Activated naive CD8-positive, alpha-beta T cell treated with anti-CD3 and anti-CD28 coated beads, Interleukin-2, amount 10 ng/mL, durations not matched to agents 7 days and 5 days (primary cell): ENCODE measurements at places on chromosomes 2 and 18.

DNA sequence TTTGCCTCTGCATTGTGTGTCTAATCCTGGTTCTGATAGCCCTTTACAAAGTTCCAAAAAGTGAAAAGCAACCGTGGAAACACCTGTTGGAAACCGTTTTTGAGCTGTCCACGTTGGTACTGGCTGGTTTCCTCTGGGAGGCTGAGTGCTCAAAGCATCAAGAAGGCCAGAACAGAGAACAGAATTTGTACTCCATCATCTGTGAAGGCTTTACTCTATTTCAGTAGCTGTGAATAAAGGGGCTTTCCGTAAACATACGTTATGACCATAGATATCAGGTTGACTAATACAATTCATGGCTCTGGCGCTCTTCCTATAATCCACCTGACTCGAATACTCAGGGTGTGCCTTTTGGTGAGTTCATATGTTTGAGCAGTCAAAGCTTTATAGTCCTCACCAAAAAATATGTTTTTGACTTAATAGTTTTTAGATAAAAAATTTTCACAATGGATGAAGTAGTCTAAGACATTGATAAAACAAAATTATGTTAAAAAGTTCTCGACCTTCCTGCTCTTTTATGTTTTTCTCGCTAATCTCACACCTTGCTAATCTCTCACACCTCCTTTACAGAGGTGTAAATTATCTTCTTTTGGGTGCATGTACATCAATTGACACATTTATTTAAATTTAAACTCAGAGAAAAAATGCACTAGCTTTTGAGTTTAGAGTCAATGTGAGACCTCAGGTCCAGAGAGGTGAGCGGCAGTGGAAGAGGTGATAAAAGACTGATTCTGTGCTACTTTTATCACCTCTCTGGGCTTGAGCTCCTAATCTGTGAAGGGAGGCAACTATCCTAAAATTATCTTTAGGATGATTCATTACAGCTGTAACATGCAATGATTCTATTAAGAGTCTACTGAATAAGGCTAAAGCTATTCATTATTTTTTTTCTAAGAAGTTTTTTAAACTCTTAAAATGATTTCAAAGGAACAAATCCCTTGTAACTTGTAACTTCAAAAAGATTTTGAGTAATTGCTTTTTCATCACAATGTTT lies 65.3 kb downstream of the CXCR4 start:
- H3K4me3 ChIP-seq: peak overlapping the region; percentile 63
- H3K27me3 ChIP-seq: no peaks in the 10 kb centered on the region
- peaks cover 4% of the 10 kb centered on the region for H3K36me3 ChIP-seq
- no peak for DNase-seq

DNA sequence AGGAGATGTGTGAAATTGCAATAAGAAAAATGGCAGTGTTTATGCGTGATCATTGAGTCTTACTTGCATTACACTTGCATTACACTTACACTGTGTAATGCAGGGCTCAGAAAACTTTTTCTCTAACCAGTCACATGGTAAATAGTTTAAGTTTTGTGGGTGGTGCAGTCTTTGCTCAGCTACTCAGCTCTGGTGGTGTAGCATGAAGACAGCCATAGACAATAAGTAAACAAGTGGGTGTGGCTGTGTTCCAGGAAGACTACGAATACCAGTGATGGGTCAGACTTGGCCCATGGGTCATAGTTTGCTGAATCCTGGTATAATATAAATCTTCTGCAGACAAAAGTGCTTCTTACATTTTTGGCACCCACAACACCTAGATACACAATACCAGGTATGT lies 115.6 kb upstream of the CYP1B1 start:
- H3K4me3 ChIP-seq: no peak overlapping the region
- DNase-seq: no peak
- no peak overlapping the region for H3K27ac ChIP-seq
- peaks cover 22% of the 10 kb centered on the region for H3K4me1 ChIP-seq
- peaks cover 7% of the 10 kb centered on the region for H3K36me3 ChIP-seq

GRCh38 chr18:46416706-46417638 lies 240.0 kb downstream of the LOXHD1 start:
- DNase-seq: no peak
- no peaks in the 10 kb centered on the region for H3K27me3 ChIP-seq
- no peaks in the 10 kb centered on the region for H3K36me3 ChIP-seq
- H3K27ac ChIP-seq: no peak overlapping the region

- peaks cover 14% of the 10 kb centered on the region for H3K4me1 ChIP-seq
- H3K27ac ChIP-seq: no peak overlapping the region
- H3K4me3 ChIP-seq: no peak overlapping the region
- peaks cover 5% of the 10 kb centered on the region for H3K36me3 ChIP-seq
Measured at GRCh38 chr18:79199691-79200374, 130.6 kb downstream of the ATP9B start.

DNA sequence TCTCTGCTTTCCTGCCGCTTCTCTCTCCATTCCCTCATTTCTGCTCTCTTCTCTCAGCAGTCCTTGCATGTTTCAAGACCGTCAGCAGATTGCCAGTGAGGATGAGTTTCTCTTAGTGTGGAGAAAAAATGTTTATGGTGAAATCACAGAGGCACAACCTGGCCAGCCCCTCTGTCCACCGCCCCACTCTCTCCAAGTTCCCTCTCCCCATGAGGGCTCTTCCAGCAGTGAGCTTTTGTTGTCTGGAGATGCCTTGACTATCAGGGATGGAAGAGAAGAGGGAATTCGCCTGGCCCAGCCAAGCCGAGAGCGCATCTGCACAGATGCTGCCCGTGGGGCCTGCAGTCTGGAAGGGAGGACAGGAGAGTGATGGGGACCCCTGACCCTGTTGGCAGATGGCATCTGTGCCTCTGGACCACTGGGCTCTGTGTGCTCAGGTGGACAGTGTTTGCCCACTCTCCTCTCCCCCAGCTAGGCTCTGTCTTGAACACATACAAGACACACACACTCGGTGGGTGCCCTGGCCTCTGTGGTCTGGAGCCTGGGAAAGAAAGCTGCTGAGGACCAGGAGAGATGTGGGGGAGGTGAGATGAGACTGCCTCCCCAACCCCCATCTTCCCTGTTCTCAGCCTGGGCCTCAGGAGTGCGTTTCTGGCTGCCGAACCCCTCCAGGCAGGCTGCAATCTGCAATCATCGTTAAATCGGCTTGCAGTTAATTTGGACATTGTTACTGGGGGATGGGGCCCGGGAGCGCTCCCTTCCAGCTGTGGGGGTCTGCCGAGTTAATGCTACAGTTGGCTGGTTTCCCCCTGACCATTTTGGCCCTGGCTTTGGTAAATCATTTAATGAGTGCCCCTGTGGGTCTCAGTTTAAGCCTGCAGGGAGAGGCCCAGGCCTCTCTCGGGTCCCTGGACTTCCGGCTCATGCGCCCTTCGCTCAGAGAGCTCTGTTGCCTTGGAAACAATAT lies 4.5 kb downstream of the ITM2C start:
- peaks cover 38% of the 10 kb centered on the region for H3K4me1 ChIP-seq
- H3K27me3 ChIP-seq: peaks cover 4% of the 10 kb centered on the region
- H3K4me3 ChIP-seq: no peak overlapping the region

DNA sequence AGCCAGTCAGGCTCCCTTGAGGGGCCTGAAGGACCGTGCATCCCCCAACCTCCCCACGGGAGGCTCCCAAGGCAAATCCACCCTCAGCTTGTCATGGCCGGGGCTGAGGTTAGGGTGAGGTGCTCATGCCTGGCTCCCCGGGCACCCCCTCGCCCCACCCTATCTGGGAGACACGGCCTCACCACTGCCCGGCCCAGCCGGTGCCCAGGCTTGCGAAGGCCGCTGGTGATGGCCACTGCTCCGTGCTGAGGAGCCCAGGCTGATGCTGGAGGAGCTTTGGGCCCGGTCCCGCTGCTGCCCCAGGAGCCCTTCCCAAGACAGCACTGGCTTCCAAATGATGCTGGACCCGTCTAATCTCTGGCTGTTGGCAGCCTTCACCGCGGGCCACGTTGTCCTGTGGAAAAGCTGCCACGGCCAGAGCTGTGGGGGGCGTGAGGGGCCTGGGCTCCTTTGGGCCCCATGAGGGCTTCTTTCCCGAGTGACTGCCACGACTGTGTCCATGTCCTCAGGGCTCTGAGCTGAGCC lies 135.7 kb upstream of the CTDP1 start:
- no peak overlapping the region for H3K27ac ChIP-seq
- DNase-seq: no peak
- H3K4me3 ChIP-seq: no peak overlapping the region

- H3K27me3 ChIP-seq: no peaks in the 10 kb centered on the region
- H3K27ac ChIP-seq: no peak overlapping the region
- H3K36me3 ChIP-seq: no peaks in the 10 kb centered on the region
- DNase-seq: no peak
- no peak overlapping the region for H3K4me3 ChIP-seq
- H3K4me1 ChIP-seq: no peaks in the 10 kb centered on the region
Measured at GRCh38 chr2:164697688-164698461, 76.6 kb upstream of the GRB14 start.

DNA sequence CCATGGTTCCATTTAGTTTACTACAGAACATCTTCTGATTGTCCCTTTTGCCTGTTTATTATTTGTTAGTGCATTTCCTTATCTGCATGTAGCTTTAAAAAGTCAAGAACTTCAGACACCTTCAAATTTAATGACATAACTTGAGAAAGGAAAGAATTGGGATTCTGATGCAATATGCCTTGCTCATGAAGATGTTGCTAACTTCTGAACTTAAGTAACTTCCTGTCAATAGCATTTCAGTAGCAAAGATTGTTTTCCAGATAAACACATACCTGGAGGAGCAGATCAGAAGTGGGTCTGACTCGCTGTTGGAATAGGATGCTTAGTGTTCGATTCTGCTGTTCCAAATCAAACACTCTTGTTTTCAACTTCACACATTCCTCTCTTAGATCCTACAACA lies 190.2 kb upstream of the LYPD1 start:
- H3K4me1 ChIP-seq: no peaks in the 10 kb centered on the region
- no peaks in the 10 kb centered on the region for H3K27me3 ChIP-seq
- H3K4me3 ChIP-seq: no peak overlapping the region
- H3K27ac ChIP-seq: no peak overlapping the region
- no peak for DNase-seq

DNA sequence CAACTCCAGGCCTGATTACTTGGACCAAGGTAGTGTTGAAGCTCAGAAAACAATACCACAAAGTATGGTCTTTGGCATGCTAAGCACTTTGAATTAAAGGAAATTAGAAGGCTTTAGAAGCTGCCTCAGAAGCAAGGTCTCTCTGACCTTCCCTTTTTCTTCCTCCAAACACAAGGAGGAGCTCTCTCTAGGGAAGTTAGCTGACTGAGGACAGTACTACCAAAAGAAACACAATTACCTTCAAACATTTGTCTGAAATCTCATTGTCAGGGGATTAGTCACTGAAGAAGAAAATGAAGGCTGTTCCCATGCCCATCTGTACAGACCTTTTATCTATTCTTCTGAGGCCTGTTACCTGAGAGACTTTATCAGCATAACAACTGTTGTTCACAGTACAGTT lies 279.3 kb downstream of the CDH20 start:
- DNase-seq: no peak
- no peaks in the 10 kb centered on the region for H3K4me1 ChIP-seq
- H3K27ac ChIP-seq: no peak overlapping the region
- peaks cover 16% of the 10 kb centered on the region for H3K27me3 ChIP-seq
- no peak overlapping the region for H3K4me3 ChIP-seq
- no peaks in the 10 kb centered on the region for H3K36me3 ChIP-seq

- peaks cover 45% of the 10 kb centered on the region for H3K4me1 ChIP-seq
- peaks cover 25% of the 10 kb centered on the region for H3K36me3 ChIP-seq
- DNase-seq: no peak
- H3K27ac ChIP-seq: peak overlapping the region; percentile 87
Measured at GRCh38 chr2:230677201-230677946, 35.3 kb upstream of the CAB39 start.

GRCh38 chr2:214747992-214748391 lies 61.5 kb downstream of the BARD1 start:
- peaks cover 6% of the 10 kb centered on the region for H3K4me1 ChIP-seq
- no peak overlapping the region for H3K27ac ChIP-seq
- H3K4me3 ChIP-seq: no peak overlapping the region
- DNase-seq: no peak

GRCh38 chr2:67561457-67561965 lies 164.4 kb downstream of the ETAA1 start:
- no peak overlapping the region for H3K27ac ChIP-seq
- DNase-seq: no peak
- H3K27me3 ChIP-seq: no peaks in the 10 kb centered on the region
- H3K4me1 ChIP-seq: no peaks in the 10 kb centered on the region
- no peak overlapping the region for H3K4me3 ChIP-seq

DNA sequence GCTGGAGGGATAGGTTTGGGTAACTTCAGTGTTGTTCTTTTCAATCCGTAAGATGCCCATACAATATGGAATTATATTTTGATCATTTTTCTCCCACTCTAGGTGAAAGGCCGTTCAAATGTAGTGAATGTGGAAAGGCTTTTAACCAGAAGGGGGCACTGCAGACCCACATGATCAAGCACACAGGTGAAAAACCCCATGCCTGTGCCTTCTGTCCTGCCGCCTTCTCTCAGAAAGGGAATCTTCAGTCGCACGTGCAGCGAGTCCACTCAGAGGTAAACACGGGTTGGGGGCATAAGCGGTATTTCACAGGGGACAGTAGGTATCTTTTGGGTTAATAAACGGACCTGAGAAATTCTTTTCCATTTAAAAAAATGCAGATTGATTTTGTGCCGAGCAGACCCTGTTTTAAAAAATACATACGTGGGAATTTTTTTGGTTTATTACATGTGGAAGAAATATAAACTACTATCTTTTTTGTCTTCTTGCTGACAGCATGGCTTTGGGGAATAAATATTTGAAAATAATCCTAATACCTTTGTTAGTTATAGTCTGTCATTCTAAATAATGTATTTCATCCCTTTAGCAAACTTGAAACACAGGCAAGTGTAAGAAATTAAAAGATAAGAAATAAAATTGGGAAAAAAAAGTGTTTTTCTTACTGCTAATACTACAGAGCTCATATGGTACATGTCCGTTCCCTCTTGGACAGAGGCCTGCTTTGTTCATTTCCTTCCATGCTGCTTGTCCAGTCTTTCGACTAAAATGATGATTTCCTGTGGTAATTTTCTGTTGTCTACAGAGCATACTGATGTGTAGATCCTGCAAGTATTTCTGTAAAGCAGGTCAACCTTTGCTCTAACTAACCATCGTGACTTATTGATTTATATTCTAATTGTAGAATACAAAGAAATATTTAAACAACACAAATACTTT lies 53.3 kb downstream of the ZNF236 start:
- H3K27me3 ChIP-seq: no peaks in the 10 kb centered on the region
- H3K4me1 ChIP-seq: peaks cover 6% of the 10 kb centered on the region
- DNase-seq: no peak

GRCh38 chr18:62126737-62127136 lies 60.1 kb downstream of the PIGN start:
- no peak for DNase-seq
- no peaks in the 10 kb centered on the region for H3K27me3 ChIP-seq
- no peak overlapping the region for H3K4me3 ChIP-seq
- no peak overlapping the region for H3K27ac ChIP-seq
- H3K36me3 ChIP-seq: no peaks in the 10 kb centered on the region
